ENCODE measurements at places on chromosomes 1 and 21.

DNA sequence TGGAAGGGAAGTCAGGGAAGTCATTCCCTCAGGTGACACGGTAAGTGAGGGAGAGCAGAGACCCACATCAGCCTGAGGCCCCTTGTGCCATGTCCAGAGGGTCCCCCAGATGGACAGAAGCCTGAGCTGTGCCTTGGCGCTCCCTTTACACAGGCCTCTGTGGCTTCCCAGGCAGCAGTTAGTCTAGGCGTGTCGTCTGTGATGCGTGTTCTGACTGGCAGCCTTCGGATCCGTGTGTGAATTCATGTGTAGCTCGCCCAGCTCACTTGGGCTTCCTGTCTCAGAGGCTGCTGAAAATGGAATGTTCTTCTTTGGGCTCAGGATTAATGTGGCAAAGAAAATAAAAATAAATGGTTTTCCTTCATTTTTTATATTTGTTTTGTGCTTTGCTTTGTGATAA lies 28.3 kb downstream of the PRMT2 start:
- no peak for DNase-seq

DNA sequence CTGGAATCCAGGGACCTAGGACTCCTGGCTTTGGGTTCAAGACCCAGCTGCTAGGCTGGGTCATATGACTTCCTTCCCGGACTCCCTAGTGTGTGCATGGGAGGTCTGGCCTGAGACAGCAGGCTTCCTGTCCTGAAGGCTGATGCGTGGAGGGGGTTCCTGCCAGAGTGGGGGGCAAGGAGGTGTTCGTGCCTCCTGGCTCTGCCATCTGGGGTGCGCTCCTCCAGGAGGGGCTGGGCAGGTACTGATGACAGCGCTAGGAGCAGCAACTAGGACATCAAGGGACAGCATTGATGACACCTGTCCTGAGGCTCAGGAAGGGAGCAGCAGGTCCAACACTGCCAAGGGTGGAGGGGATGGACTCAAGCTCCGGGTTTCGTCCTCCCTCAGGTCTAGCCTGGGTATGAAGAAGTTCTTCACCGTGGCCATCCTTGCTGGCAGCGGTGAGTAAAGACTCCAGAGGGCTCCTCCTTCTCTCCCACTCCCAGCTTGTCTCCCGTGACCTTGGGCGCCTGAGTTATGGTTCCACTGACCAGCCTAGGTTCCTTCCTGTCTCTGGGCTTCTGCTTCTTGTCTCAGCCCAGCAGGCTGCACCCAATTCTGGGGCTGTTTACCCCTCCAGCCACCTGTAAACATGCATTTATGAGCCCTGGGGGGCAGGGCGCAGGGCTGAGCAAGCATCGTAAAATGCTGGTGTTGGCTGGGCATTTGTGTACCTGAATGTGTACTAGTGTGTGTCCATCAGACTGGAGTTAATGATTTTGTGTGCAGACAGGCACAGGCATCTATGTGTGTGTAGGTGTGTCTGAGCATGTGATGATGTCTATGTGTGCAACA lies 871 bp downstream of the PLA2G2F start:
- no peak for DNase-seq

DNA sequence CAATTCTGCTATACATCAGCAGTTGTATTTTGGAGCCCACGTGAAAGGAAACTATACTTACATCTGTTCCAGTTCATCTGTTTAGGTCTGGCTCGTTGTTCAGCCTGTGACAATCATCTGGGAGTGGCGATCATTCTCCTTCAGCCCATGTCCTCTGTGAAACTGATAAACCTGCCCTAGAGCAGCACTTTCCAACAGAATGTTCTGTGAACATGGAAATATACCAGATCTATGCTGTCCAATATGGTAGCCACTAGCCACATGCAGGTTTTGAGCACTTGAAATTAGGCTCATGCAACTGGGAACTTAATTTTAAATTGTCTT lies 24.5 kb upstream of the COQ8A start:
- no peak for DNase-seq

DNA sequence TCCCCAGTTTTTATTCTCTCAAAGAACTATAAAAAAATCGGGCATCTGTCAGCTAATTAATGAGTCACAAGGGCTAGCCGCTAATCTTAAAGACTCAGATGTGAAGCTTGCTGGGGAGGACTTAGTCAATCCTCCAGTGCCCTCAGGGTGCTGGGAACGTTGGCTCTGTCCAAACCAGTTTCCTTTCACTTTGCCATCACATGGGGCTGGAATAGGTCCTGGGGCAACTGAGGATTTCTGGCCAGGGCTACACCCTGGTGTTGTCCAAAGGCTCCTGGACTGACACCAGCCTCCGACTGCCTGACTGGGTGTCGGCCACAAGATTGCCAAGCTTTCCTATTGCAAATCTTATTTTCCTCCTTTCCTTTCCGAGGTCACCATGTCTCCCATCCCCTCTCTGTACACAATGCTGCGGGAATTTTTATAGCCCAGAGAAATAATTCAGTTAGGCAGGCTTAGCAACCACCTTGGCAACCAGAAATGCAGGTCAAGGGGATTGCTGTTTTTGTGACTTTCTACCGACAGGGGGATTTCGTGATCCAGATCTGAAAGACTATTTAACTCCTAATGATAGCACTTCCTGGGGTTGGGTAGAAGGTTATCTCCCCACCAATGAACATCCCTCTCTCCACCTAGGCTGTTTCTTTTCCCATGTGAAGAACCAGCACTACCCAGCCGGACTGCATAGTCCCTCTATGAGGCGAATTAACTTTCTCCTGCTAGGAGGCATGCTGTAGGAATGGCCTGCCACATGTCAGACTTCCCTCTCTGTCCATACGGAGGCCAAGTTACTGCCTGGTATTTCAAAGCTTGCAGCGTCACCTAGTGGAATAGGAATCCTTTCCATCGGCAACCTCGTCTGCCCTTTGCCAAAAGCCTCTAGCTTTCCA lies 29.9 kb upstream of the CTBS start:
- DNase-seq, result no peak

DNA sequence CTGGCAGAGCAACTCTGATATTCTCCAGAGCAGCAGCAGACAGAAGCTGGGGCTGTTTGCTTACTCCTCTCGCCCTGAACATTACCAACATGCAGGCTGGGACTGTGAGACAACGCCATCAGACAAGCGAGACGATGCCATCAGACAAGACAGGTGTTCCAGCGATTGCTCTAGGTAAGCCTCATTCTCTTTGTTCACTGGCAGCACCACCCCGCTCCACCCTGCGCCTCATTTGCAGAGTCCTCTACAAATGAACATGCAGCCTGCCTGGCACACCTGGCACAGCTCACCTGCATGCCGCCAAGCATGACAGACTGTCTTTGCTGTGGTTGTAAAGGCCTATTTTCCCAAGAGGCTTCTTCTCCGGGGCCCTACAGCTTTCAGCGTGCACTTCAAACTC lies 346.2 kb downstream of the SMYD3 start:
- DNase-seq, result no peak

- no peak for DNase-seq
Observed at GRCh38 chr1:64282351-64282750, 78.9 kb downstream of the UBE2U start.

Data from CD4-positive, alpha-beta T cell treated with Interleukin-1 beta for 1 hour (primary cell).